NCI-H2081 treated with DMSO at 0.1 percent for 48 hours (cell line): ENCODE measurements at places on chromosomes 5 and 9.

- no peak for DNase-seq
These were observed 615.0 kb upstream of the CHD1 start for GRCh38 chr5:99543841-99544240.

DNA sequence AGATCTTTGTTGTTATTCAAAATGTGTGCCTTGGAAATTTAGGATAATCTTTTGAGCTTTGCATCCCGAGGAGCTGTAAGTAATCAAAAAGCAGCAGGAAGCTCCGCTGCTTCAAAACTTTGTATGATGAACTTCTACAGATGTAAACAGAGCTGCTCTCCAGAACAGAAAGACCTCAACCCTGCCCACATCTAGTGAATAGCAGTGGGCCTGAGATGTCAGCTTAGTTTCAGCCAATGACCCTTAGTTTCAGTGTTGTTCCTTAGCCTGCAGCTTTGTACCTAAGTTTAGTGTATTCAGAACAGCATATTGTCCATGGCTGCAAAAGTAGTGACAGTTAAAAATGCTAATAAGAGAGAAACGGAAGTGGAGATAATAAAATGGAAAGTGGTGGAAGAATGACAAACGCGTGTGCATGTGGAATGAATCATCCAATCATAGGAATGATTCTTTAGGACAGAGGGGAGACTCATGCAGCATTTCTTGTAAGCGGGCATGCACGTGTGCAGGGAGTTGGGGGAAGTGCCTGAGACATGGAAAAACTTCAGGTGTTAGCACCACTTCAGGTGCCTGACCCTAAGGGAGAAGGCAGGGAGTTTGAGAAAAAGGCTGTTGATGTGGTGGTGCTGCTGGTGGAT, 24.9 kb downstream of the SNX24 start:
- no peak for DNase-seq

DNA sequence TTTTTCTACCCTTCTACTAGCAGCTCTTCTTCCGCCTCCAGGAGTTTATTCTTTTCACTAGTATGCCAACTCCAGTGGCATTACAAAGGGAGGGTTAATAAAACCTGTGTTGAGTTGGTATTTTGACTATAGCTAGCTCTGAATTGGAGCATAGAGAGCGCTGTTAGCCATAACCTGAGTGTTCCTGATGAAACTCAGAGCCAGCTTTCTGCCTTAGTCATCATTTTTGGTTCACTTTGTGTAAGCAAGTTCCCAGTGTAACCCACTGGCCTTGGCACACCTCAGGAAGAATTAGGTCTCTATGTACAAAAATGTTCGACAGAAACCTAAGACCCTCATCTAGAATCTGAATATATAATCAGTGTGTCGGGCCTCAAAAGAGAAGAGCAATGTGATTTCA, 238.9 kb downstream of the NR3C1 start:
- DNase-seq: no peak

DNA sequence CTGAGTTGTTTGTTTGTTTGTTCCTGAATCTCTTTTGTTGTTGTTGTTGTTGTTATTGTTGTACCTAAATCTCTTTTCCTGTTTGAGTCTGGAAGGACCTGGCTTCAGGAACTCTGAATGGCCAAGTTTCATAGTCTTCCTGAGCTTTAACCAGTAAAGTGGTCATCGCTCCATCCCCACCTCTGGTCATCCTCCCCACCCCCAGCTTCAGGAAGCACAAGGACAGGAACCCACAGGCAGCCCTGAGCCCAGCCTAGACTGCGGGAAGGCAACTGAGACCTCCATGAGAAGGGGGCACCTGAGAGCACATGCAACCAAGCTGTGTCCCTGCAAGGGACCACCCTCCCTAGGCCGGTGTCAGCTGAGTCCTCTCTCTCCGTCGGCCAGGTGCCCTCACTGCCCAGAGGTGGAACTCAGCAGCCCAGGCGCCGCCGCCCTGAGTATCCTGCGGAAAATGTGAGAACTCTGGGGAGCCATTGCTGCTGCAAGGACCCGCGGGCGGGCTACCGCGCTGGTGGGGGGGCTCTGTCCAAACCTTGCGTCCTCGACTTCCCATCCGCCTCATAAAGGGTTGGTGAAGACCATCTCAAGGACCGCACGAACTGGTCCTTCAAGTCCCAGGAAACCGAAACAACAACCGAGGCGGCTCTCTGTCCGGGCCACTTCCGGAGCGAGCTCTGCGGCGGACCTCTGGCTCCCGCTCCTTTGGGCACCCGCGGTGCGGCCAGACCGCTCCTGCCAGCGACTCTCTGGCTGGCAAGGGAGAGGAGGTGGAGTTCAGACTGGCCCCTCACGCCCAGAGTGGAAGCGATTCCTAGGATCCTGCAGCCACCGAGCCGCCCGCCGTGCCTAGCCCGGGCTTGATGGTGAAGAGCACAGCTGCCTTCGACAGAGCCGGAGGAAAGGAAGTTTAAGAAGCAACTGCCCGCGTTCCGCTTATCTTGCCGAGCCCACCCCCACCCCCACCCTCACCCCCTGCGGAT, 4.2 kb downstream of the BARX1 start:
- no peak for DNase-seq

DNA sequence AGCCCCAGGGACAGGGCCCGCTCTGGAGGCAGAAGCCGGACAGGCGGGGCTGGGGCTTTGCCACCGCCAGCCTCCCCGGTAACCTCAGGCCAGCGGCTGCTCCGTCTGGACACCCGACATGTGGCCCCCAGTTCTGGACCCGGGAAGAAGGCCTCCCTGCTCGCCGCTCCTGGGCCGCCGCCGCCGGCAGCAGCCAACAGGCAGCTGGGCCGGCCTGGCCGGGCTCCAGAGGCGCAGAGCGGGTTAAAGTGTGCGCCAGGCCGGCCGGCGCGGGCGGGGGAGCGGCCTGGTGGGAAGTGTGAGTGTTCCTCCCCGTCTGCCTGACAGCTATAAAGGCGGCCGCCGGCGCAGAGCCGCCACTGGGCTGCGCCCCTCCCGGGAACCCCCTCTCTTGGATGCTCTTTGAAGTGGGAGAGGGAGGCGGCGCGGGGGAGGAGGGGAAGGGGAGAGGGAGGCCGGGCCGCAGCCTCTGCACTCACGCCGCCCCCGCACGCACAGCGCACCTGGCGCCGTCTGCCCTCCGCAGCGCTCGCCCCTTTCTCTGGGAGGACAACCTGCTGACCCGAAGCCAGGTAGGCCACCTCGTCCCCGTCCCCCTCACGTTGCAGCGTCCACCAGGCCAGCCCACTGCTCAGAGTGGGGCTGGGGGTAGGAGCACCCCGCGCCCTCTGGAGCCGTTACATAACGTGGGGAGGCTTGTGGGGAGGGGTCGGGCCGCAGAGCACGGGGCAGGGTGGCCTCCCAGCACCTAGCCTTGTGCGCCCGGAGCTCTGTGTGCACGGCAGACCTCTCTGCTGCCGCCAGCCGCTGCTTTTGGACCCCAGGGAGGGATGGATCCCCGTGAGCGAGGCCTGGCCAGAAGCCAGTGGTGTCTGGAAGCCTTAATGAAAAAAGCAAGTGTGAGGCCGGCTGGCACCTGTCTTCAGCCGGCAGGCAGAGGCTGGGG, at the start of gene ADAMTSL2:
ADAMTSL2 (plus strand) TSS at position 359 of the 946 bp plus-strand sequence. CDS start 2,009 bp downstream, outside the sequence.
- peak; percentile 38 for DNase-seq

DNA sequence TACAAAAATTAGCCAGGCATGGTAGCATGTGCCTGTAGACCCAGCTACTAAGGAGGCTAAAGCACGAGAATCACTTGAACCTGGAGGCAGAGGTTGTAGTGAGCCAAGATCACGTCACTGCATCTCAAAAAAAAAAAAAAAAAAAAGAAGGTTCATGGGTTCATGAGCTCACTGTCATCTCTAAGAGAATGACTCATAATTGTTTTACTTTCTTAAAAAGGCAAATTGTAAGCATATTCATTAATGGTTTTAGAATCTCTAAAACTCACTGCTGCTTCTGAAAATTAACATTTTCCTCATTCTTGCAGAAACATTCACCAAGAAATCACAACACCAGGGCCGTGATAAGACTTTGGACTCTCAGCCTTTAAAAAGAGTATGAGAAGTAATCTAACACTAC, 103.6 kb downstream of the GNA14 start:
- no peak for DNase-seq
